ENCODE measurements at places on chromosomes 11 and 22. TPM values are rescaled to one million over a fixed set of nuclear protein-coding genes. Genes with fewer than 3 reads are reported as not detected.

GRCh38 chr11:60003729-60004128 is 13.3 kb upstream of the OOSP4B start:
- H3K4me3 ChIP-seq, result no peak overlapping the region
- DNase-seq, result no peak
- no peaks in the 10 kb centered on the region for H3K36me3 ChIP-seq
- no peaks in the 10 kb centered on the region for H3K4me1 ChIP-seq
- H3K27me3 ChIP-seq, result no peaks in the 10 kb centered on the region

- H3K4me1 ChIP-seq, result peaks cover 4% of the 10 kb centered on the region
- no peaks in the 10 kb centered on the region for H3K27me3 ChIP-seq
- no peaks in the 10 kb centered on the region for H3K36me3 ChIP-seq
- no peak overlapping the region for H3K27ac ChIP-seq
Observed at GRCh38 chr11:88306785-88307184, 30.8 kb downstream of the CTSC start.

DNA sequence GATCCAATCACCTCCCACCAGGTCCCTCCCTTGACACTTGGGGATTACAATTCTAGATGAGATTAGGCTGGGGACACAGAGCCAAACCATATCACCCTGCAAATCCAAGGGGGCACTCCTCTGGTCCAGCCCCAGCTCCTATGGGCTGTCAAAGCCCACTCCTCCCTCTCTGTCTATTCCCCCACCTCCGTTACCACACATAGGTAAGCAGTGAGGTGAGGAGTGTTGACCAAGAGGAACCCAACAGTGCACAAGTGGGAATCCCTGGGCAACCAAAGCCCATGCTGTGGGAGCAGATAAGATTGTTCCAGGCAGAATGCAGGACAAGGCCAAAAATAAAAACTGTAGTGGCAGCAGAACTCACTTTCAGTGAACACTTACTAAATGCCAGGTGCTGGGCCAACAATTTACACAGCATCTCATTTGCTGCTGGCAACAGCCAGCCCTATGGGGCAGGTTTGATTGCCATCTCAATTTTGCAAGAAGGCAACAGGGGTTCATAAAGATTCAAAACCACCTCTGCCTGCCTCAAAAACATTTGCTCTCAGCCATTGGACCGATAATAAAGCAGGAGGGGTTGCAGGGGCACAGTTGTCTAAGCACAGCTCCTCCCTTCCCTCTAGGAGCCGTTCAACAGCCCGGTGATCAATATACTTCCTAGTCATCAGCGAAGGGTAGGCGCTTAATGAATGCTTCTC is 8.9 kb downstream of the SDF2L1 start:
- no peak for DNase-seq
- no peaks in the 10 kb centered on the region for H3K27me3 ChIP-seq
- peak overlapping the region; percentile 16 for H3K4me3 ChIP-seq
- no peak overlapping the region for H3K27ac ChIP-seq

DNA sequence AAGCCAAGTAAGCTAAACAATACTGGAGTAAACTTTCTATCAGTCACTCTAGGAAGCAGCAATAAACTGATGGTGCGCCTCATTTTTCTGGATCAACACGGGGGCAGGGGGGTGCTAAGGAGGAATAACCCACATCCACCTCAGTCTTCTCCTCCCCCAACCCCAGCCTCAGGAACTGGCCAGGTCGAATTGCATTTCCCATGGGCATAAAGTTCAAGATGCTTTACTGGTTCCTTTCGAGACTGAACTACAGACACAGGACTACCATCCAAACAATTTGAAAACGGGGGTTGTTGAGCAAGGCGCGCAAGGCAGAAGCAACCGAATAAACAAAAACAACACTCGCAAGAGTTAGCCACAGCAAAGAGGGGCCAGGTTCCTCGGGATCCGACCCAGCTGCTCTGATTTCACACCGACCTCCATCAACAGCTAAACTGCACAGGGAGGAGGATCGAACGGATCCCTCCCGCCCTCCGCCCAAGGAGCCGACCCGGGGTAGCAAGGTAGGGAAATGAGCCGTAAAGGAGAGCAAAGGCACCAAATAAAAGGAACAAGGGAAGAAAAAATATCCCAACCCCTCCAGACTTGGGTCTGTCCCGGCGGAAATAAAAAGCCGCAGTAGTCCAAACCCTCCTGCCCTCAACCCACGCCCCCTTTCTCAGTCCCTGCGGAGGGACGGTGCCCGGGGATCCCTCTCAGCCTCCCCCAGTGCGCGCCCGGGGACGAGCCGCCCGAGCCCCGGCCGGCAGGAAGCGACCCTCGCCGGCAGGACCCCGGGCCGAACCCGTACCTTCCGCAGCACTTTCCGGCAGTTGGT is 801 bp downstream of the SESN3 start:
- H3K27ac ChIP-seq, result peak overlapping the region; percentile 85
- no peaks in the 10 kb centered on the region for H3K27me3 ChIP-seq
- H3K4me3 ChIP-seq, result peak overlapping the region; percentile 94
- no peaks in the 10 kb centered on the region for H3K36me3 ChIP-seq

DNA sequence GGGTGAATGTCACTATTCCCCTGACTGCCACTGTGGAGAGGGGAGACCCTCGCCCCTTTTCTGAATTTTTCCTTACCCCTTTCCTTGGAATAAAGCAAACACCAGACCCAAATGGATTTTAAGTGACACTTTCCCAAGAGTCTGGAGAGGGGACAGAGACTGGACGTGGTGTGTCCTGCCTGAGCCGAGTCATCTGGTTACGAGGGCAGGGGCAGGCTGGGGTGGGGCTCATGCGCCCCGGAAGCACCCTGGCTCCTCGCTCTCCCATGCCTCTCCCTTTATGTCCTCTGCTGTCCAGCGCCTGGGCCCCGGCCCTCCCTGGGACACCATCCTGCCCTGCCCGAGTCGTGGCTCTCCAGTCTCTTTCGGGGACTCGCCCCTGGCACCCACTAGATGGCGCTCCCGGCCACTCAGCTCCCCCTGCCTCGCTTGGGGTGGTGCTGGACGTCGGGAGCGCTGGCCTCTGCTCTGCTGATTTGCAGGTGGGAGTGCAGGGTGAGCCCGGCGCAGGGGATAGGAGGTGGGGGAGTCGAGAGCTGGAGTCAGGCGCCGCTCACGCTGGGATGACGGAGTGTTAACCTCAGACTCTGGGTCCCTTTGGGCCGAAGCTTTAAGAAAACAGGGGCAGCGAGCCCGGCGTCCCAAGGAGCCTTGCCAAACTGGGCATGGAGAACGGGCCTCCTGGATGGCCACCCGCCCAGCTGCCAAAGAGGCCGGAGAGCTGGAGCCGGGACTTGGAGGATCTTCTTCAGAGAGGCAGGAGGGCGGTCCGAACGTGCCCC is 89.8 kb downstream of the RPS6KA4 start:
- peak overlapping the region; percentile 55 for H3K4me3 ChIP-seq
- peak overlapping the region; percentile 83 for H3K27ac ChIP-seq
- no peaks in the 10 kb centered on the region for H3K36me3 ChIP-seq

DNA sequence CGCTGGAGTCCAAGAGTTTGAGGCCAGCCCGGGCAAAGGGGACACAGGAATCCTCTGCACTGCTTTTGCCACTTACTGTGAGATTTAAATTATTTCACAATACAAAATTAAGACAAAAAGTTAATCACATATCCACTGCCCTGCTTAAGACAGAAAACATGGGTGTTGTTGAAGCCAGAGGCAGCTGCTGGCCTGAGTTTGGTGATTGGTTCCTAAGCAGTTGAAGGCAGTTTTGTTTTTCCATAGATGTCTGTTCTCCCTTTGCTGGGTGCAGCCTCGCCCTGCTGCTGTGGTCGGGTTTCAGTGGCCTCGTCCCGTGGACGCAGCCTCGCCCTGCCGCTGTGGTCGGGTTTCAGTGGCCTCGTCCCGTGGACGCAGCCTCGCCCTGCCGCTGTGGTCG is 70.2 kb upstream of the PPP6R3 start:
- no peaks in the 10 kb centered on the region for H3K4me1 ChIP-seq
- H3K27ac ChIP-seq, result no peak overlapping the region
- no peak overlapping the region for H3K4me3 ChIP-seq
- DNase-seq, result no peak
- no peaks in the 10 kb centered on the region for H3K27me3 ChIP-seq

- DNase-seq, result no peak
- peaks cover 6% of the 10 kb centered on the region for H3K4me1 ChIP-seq
- H3K27me3 ChIP-seq, result no peaks in the 10 kb centered on the region
Observed at GRCh38 chr11:95556342-95557163, 233.0 kb downstream of the FAM76B start.

DNA sequence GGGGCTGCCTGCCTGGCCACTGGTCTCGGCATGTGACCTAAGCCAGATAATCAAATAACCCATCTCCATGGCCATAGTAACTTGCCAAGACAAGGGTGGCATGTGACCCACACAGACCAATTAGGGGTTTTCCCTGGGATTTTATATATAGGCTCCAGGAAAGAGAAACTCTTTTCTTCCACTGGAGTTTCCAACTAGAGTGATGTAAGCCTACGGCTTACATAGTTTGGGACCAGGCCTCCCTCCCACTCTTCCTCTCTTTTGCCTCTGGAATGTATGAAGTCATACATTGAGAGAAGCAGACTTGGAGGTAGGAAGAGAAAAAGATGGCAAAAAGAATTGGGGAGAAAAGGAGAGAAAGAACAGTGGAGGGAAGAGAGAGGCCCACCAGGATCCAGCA is 84.6 kb upstream of the LDLRAD3 start:
- H3K27me3 ChIP-seq, result no peaks in the 10 kb centered on the region
- no peak overlapping the region for H3K27ac ChIP-seq
- H3K4me3 ChIP-seq, result no peak overlapping the region
- no peaks in the 10 kb centered on the region for H3K36me3 ChIP-seq
- no peak for DNase-seq
- H3K4me1 ChIP-seq, result no peaks in the 10 kb centered on the region

- H3K4me3 ChIP-seq, result no peak overlapping the region
- H3K4me1 ChIP-seq, result peaks cover 14% of the 10 kb centered on the region
- no peak overlapping the region for H3K27ac ChIP-seq
- no peaks in the 10 kb centered on the region for H3K36me3 ChIP-seq
Observed at GRCh38 chr22:50584106-50585096, 1.8 kb upstream of the CHKB start.

GRCh38 chr11:61647529-61647928 is 32.7 kb upstream of the DAGLA start:
- H3K36me3 ChIP-seq, result no peaks in the 10 kb centered on the region
- peaks cover 3% of the 10 kb centered on the region for H3K4me1 ChIP-seq
- H3K27ac ChIP-seq, result no peak overlapping the region
- no peaks in the 10 kb centered on the region for H3K27me3 ChIP-seq

GRCh38 chr11:69814902-69815301 is 4.3 kb downstream of the FGF3 start:
- peaks cover 5% of the 10 kb centered on the region for H3K27me3 ChIP-seq
- H3K4me3 ChIP-seq, result no peak overlapping the region
- DNase-seq, result no peak
- no peaks in the 10 kb centered on the region for H3K36me3 ChIP-seq

DNA sequence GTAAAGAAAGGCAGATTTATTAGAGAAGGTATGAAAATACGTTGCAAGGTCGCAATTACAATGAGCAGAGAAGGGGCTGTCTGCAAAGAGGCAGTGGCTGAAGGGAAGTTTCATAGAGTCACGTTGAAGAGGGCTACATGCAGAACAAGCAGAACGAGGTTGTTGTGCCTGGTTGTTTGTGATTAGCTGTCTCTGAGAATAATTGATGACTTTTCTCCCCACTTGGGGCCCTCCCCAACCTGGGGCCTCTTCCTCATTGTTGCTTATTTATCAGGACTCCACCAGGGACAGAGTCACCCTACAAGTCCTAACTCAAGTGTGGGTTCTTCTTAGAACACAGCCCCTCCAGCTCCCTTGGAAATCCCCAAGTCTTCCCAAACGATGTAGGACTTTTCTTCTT is 29.1 kb downstream of the CSF2RB start:
- peaks cover 15% of the 10 kb centered on the region for H3K4me1 ChIP-seq
- H3K4me3 ChIP-seq, result no peak overlapping the region
- H3K27me3 ChIP-seq, result no peaks in the 10 kb centered on the region

- no peaks in the 10 kb centered on the region for H3K27me3 ChIP-seq
- DNase-seq, result no peak
- no peaks in the 10 kb centered on the region for H3K4me1 ChIP-seq
- H3K36me3 ChIP-seq, result no peaks in the 10 kb centered on the region
- no peak overlapping the region for H3K27ac ChIP-seq
- H3K4me3 ChIP-seq, result no peak overlapping the region
Observed at GRCh38 chr11:65981101-65981740, 19.7 kb downstream of the SART1 start.

DNA sequence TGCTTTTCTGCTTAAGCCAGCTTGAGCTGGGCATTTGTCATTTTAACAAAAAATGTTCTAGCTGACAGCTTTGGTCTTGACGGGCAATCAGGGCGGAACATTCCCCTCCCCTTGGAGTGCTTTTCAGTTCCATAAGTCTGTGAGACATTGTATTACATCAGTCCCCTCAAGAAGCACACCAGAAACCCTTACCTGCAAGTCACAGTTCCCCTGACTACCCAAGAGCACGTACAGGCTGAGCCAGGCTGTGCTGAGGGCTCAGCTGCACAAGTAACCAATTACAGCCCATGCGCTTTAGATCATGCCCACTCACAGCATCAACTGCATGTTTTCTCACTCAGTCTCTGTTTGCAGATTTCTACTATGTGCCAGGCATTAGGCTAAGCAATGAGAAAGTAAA is 19.1 kb downstream of the HIRA start:
- no peaks in the 10 kb centered on the region for H3K36me3 ChIP-seq
- no peaks in the 10 kb centered on the region for H3K4me1 ChIP-seq
- no peak overlapping the region for H3K27ac ChIP-seq
- DNase-seq, result no peak
- H3K4me3 ChIP-seq, result no peak overlapping the region

DNA sequence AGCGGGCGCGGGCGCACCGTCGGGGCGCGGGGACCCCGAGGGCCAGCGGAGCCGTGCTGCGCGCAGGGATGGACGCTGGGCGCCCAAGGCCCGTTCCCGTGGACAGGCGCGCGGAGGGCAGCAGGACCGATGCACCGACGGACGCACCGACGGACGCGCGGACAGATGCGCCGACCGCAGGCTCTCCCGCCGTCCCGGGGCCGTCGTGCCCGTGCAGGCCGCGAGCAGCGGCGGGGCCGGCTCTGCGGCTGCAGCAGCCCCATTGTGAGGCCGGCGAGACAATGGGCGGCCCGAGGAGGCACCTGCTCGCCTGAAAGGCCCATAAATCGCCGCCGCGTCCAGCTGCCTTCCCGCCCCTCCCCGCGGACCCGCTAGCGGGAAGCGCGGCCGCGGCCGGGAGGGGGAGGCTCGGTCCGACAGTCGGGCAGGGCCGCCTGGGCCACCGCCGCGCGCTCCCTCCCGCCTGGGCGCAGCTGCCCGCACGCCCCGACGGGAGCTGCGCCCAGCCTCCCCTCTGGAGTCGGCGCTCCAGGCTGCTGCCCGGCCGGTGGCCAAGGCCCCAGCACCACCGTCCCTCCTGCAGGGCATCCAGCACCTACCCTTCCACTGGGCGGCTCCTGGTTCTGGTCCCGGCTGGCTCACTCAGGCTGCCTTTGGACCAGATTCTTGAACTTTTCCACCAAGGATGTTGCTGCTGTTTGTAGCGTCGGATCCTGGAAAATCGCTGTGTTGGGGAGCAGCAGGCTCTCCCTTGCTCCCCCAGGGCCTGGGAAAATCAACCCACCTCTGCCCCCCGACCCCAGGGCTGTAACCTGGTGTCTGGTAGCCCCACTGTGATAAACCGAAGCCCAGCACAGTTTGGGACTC is 15.8 kb downstream of the CDKN1C start:
- peaks cover 37% of the 10 kb centered on the region for H3K27me3 ChIP-seq
- DNase-seq, result no peak
- peaks cover 6% of the 10 kb centered on the region for H3K4me1 ChIP-seq
- no peak overlapping the region for H3K27ac ChIP-seq

MRGPRE gene
- not detected for total RNA-seq

ZBTB16 gene
- total RNA-seq, result 20.6 TPM

MS4A15 gene
- not detected for total RNA-seq

MB gene
- not detected for total RNA-seq

PNPLA5 gene
- total RNA-seq, result not detected

ZNRF3 gene
- 0.70 TPM for total RNA-seq

POGLUT3 gene
- 3.4 TPM for total RNA-seq

C11orf68 gene
- 57.6 TPM for total RNA-seq

KCNJ1 gene
- total RNA-seq, result not detected

All from B cell (primary cell).